ENCODE measurements at places on chromosomes 7 and 10.

- DNase-seq: no peak
Observed at GRCh38 chr7:108557617-108558016, 11.9 kb downstream of the THAP5 start.

GRCh38 chr10:109770663-109771062 is 152.6 kb downstream of the XPNPEP1 start:
- no peak for DNase-seq

DNA sequence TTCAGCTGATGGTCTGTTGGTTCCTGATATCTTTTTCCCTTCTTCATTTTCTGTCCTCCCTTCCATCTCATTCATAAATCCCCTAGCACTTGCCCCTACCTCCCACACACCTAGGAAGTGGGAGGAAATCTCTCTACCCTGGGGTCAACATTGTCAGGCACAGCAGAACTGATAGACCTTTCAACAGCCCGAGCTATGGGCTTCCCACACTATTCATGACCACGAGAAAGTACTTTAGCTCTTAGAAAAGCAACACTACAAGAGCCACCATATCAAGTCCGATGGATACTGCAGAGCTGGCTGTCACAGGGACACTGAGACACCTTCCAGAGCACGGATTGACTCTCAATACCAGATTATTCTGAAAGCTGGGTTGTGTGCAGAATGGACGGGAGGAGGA is 180.6 kb upstream of the NEBL start:
- DNase-seq: no peak

DNA sequence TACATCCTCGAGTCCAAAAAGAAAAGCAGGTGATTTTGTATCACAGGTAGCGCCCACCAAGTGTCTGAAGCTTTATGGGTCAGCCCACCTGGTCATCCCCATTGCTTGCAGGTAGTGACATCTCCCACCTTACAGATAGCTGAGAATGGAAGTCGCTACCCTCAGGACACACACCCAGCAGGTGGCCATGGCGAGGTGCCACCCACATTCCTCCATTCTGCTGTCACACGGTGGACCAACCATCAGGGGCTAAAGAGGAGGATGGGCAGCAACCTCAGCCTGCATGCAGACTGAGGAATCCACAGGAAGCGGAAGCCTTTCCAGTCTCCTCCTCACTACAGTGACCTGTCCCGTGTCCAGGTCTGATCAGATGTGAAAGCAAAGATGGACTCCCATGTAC is 162.8 kb downstream of the PAXIP1 start:
- no peak for DNase-seq

DNA sequence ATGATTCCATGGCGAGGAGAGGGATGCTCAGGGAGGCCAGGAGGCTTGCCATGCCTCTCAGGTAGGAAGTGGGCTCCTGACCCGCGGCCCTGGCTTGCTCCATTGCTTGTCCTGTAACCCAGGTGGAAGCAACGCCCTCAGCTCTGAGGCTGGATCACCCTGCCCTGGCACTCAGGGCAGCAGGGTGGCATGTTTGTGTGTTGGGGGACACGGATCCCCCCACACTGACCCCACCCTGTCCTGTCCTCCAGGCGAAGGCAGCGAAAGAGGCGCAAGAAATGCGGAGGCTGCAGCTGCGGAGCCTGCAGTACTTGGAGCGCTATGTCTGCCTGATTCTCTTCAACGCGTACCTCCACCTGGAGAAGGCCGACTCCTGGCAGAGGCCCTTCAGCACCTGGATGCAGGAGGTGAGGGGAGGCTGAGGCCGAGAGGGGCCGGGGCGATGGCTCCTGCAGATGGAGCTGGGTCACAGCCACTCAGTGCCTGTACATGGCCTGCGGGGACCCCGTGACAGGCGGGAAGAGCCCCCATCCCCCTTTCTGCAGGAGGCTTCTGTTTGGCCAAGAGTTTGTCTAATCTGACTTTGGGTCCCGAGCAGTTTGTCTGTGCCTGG is 38.3 kb downstream of the PRF1 start:
- DNase-seq: no peak

DNA sequence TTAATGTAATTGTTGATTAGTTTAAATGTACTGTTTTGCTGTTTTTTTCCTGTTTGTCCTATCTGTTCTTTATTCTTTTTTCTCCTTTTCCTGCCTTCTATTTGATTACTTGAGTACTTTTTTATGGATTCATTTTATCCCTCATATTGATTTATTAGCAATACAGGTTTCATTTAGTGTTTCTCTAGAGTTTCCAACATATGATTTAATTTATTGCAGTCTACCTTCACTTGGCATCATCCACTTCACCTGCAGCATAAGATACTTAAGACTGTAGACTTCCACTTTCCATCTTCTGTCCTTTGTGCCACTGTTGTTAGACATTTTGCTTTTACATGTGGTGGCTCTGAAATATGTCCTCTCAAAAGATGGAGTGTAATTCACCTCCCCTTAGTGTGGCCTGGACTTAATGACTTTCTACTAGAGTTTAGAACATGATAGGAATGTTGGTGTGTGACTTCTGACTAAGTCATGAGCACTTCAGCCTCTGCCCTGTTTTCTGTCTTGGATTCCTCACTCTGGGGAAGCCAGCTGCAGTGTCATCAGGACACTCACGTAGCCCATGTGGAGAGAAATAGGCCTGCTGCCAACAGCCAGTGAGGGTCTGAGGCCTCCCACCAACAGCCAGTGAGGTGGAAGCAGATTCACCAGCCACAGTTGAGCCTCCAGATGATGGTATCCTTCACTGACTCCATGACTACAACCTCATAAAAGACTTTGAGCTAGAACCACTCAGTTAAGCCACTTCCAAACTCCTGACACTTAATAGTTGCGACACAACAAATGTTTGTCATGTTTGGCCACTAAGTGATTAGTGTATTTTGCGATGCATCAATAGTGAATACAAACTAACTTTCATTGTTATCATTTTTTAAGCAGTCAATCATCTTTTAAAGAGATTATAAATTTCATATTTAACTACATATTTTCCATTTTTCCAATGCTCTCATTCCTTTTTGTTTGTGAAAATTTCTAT is 643.5 kb upstream of the DPP6 start:
- no peak for DNase-seq

DNA sequence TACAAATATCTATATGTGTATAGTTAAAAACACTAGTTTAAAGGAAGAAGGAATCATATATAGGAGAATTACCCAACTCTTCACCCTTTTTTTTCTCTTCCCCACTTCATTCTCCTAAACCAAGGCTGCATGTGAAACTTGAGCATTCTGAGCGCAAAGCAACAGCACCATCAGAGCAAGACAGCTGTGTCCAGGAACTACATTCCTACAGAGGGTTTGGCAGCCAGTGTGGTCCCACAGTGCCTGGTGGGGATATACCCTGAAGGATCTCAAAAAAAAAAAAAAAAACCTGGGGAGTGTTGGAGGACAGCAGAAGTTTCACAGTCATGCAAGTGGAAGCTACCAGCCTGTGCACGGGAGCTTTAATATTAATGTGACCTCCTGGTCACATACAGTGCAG is 310.4 kb downstream of the CTNNA3 start:
- DNase-seq: no peak

GRCh38 chr10:46251857-46252847 is 34.6 kb upstream of the ANTXRL start:
- DNase-seq: no peak

DNA sequence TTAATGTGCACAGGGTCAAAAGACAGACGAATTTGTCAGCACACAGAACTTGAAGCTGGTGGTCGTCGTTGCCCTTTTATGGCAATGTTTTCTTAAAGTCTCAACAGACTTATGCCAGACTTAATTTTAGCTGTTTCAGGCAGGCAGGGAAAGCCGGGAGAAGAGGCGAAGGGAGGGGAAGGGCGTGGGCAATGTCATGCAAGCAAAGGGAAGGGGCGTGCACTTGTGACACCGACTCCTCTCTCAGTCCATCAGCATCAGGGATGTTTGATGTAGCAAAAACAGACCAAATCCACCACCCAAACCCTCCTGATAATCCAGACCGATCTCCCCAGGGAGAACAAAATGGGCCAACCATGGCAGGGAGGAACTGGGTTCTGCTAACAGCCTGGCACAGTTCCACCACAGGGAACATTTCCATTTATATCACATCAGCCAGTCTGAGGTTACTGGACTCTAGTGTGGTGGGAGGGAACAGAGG is 118.1 kb upstream of the RHEB start:
- no peak for DNase-seq

- DNase-seq: no peak
Observed at GRCh38 chr7:85094046-85094725, 92.7 kb downstream of the SEMA3D start.

- no peak for DNase-seq
Observed at GRCh38 chr7:102912742-102913141, at the start of gene LRRC17. TSS of gene LRRC17 (plus strand) at chr7:102913000. CDS start at chr7:102933914, 20,914 bp downstream.

DNA sequence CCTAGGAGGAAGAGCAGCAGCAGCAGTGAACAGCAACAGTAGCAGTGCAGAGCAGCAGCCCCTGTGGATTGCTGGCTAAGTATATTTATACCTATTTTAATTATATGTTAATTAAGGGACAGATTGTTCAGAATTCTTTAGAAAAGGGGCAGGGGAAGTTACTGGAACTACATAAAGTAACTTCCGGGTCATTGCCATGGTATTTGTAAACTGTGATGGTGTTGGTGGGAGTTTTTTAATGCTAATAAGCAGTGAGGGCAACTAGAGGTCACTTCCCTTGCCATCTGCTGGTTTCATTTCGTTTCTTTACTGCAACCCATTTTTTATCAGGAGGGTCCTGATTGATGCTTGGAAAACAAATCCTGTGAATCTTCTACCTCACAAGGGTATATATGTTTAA is 229.8 kb upstream of the PODXL start:
- no peak for DNase-seq

DNA sequence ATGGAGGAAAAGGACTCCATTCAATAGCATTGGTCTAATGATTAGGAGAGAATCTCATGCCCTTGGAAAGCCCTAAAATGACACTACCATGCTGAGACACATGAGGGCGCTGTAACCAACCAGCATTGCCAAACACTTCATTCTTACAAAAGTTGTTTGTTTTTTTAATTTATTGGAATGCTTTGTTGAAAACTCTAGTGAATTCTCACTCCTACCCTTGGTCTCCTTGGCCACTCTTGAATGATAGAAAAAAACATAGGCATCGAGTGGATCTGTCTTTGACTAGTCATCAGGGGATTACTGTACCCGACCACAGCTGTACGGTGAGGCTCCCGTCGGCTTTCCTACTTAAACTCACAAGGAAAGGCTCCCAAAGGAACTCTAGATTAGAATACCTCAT is 29.3 kb upstream of the ADD3 start:
- DNase-seq: no peak

DNA sequence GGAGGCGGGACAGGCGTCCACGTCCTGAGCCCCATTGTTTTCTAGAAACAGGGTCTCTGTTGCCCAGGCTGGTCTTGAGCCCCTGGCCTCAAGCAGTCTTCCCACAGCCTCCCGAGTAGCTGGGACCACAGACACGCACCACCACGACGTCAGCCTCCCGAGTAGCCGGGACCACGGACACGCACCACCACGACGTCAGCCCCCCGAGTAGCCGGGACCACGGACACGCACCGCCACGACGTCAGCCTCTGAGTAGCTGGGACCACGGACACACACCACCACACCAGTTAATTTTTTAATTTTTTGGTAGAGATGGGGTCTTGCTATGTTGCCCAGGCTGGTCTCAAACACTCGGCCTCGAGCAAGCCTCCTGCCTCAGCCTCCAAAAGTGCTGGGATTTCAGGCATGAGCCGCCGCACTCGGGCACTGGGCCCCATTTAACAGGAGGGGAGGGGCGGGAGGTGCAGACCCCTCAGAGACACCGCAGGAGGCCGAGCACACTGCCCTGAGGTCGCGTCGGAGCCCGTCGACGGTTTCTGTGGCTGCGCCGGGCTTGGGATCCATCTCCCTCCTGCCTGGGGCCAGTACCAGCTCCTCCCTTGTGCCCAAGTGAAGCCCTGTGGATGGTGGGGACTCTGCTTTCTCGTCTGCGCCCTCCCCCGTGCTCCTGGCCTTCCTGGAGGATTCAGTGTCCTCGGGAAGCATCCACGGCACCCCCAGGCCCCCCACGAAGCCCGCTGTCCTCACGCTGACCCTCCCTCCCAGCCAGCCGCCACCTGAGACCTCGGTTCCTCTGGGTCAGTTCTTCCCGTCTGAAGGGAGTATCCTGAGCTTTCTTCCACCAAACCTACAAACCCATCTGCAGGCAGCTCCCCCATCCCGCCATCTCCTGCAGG is 13.0 kb downstream of the FAM20C start:
- DNase-seq: no peak

DNA sequence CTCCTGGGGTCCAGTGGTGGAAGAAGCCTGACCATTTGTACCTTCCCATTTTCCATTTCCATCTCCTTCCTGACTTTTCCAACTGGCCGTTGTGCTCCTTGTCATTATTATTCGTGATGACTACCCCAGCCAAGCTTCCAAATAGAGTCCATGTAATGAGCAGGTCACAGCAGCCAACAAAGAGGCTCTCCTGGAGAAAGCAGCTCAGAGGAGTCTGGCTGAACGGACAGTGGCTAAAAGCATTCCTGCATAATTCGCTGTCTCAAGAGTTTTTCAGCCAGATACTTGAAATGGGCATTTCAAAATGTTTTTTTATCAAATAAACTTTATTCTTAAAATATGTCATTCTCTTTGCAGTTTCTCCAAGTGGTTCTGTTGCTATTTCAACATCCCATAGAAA is 458.6 kb downstream of the INHBA start:
- no peak for DNase-seq

Measured in RKO (cell line).